ENCODE measurements at places on chromosomes 16 and 17.

- no peak for DNase-seq
Measured at GRCh38 chr17:45103269-45103795, 29.0 kb downstream of the PLCD3 start.

GRCh38 chr17:10117581-10118001 lies 80.8 kb downstream of the GAS7 start:
- no peak for DNase-seq

DNA sequence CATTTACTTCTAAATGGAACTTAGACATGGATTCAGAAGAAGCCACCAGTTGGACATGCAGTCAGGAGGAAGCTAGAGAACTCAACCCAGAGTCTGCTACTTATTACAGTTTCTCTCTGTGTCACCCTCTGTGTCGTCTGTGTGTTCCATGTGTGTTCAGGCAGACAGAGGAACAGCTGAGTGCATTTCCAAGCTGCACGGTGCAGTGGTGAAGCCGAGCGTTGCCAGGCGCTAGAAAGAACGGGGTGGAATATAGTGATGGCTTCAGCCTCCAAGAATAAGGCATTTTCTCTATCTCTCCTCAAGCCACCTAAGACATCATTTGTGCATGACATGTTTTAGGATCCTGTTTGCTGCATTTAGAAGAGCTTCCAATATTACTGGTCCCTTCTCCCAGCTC lies 101.1 kb upstream of the CCL2 start:
- DNase-seq: no peak

- DNase-seq: no peak
Measured at GRCh38 chr16:2894231-2894630, 11.2 kb downstream of the FLYWCH2 start.

- no peak for DNase-seq
Measured at GRCh38 chr17:27751166-27751565, 49.2 kb downstream of the NOS2 start.

- no peak for DNase-seq
Measured at GRCh38 chr17:79668344-79669250, 57.7 kb upstream of the RBFOX3 start.

DNA sequence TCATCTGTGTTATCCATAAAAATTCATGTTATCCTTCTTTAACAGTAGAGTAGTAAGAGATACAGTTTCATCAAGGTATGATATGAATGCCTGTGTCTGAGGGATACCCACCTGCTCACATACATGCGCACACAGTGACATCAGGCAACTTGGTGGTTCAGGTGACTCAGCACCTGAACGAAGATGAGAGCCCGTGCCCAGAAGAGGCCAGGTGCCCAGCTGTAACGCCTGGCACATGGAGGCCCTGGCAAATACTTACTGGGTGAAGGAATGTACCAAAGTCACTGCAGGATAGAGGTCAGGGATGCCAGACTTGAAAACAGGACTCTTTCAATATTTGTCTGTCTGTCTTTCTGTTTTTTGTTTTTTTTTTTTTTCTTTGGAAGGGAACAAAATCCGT lies 72.6 kb upstream of the LGALS9 start:
- DNase-seq: no peak

DNA sequence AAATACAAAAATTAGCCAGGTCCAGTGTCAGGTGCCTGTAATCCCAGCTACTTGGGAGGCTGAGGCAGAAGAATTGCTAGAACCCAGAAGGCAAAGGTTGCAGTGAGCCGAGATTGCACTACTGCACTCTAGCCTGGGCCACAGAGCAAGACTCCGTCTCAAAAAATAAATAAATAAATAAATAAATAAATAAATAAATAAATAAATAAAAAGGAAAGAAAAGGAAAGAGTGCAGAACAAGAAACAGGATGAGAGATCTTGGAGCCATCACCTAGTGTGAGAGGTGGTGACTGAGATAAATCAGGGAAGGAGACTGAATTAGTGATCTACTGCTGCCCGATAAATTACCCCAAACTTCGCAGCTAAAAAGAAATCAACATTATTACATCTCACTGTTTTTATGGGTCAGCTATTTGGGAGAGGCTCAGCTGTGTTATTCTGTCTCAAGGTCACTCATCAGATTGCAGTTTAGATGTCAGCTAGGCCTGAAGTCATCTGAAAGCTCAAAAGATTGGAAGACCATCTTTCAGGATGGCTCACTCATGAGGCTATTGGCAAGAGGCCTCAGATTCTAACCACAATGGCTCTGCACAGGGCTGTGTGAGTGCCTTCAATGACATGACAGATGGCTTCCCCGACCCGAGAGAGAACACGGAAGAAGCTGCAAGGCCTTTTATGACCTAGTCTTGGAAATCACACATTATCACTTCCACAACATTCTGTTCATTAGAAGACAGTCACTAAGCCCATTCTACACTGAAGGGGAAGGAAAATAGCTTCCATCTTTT lies 66.4 kb downstream of the CMC2 start:
- DNase-seq: no peak

GRCh38 chr16:23466162-23466885 lies 13.3 kb upstream of the COG7 start:
- DNase-seq: peak; percentile 15

GRCh38 chr16:47523342-47524006 lies 62.3 kb downstream of the PHKB start:
- no peak for DNase-seq

DNA sequence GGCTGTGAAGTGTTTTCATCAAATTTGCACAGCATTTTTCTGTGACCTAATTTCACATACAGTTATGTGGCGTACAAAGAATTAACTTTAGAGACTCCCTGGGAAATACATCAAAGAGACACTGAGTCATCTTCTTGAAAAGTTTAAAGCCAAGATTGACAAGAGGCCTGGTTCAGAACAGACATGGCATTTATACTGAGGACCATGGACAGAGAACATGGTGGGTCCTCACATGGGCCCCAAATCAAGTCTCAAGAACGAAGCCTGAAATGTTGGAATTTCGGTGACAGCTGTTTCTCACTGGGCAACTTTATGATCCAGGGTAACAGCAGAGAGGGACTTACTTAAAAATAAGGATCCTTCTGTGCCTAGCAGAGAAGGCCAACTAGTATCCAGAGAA lies 311.5 kb upstream of the KCNJ16 start:
- DNase-seq: no peak

DNA sequence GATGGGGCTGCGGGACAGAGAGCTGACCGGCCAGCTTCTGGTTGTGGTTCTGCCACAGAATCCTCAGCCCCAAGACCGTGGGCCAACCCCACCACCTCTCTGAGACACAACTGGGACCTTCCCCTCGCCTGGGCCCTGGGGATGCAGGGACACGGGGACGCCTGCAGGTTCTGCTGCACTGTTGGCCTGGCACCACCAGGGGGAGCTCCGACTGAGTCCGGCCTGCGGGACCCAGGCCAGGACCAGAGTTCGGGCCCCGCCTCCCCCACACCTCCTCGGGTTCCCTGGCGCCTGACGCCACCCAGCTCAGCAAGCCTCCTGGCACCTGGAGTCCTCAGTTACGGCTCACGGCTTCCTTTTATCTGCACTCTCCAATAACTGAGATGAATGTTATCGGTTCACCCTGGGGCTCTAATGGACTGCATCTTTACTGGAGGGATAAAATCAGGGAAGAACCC lies 27.3 kb downstream of the TBC1D16 start:
- no peak for DNase-seq

DNA sequence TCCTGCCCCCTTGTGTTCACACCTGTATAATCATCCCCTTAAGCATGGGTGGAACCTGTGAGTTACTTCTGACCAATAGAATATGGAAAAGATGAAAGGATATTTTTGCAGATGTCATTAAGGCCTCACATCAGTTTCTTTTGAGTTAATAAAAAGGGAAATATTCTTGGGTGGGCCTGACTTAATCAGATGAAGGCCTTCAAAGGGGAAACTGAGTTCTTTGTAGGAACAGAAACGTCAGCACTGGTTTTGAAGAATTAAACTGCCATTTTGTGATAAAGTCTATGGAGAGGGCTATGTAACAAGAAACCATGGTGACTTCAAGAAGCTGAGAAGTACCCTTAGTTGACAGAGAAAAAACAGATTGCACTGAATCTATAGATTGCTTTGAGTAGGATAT lies 168.7 kb upstream of the CNTNAP4 start:
- no peak for DNase-seq

DNA sequence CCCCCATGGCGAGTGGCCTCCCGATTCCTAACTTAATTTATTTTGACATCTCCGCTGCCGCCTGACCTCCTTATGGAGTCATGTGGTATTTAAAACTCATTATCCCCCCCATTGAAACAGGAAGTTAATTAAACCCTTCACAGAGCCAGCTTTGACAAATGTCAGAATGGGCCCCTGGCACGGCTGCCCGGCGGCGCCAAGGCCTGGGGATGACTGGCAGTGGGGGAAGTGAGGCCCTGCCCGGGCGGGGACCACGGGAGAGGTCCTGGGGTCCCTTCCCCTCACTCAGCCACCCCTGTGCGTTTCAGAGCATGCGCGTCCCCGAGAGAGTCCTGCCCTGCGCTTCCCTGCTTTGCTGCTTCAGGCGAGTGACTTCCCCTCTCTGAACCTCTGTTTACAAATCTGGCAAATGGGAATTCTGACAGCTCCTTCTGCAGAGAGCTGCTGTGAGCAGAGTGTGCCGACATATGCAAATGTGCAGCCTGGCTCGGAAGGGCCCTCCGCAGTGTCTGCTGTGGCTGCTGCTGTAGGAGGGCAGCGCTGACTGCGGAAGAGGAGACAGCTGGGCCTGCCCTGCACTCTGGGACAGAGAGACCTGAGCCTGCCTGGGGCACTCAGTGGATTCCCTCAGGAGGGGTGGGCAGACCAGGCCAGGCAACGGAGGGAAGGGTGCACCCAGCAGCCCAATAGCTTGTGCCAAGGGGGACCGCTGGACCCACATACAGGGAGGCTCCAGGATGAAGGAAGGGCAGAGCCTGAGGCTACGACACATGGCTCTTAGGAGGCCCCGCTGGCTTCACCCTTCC lies 4.4 kb upstream of the ZFPM1 start:
- no peak for DNase-seq

- DNase-seq: peak; percentile 52
Measured at GRCh38 chr17:40485851-40486521, 15.4 kb downstream of the TNS4 start.

GRCh38 chr16:52123061-52123839 lies 423.7 kb downstream of the TOX3 start:
- no peak for DNase-seq

DNA sequence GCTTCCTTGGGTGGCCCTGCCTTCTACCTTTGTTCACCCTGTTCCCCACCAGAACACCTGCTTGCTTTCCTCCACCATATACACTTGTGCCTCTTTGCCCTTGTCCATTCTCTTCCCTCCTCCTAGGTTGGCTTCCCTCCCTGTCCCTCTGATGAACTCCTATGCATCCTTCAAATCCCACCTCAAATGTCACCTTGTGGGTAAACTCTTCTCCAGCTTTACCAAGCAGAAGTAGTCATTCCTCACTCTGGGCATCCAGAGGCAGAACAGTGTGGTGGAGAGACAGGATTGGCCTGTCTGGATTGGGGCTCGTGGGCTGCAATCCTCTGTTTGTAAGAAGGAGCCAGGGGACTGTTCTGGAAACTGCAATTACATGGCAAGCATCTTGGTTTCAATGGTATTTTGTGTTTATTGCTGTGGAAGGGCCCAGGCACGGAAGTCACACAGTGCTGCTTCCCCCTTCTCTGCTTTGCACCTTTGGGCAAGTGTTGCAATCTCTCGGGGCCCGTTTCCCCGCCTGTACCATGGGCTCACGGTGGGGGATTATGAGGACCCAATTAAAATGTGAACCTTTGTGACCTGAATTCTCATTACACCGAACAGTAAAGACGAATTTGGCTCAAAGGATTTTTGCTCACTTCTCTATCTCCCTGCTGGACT lies 21.9 kb upstream of the NXPH3 start:
- DNase-seq: no peak

DNA sequence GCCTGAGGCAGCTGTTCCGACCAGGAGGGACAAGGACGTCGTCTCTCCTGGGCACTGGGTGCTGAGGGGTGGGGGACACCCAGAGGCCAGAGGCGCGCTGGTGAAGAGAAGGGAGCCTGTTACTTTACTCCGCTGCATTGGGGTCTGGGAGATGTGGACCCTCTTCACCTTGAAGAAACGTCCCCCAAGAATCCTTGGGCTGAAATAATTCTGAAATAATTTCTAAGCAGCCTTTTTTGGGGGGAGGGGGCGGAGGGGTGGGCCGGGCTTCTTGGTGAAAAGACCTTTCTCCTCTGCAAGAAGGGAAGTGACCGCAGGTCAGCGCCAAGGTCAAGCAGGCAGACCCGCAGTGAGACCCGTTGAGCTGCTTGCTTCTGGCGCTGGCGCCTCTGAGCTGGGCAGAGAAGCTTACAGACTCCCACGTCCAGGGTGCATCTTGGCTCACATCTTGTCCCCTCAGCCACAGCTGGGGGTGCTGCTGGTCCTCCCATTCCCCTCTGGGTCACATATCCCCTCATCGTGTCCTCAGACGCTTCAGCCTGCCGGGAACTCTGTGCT lies 1.1 kb downstream of the SYT17 start:
- no peak for DNase-seq

DNA sequence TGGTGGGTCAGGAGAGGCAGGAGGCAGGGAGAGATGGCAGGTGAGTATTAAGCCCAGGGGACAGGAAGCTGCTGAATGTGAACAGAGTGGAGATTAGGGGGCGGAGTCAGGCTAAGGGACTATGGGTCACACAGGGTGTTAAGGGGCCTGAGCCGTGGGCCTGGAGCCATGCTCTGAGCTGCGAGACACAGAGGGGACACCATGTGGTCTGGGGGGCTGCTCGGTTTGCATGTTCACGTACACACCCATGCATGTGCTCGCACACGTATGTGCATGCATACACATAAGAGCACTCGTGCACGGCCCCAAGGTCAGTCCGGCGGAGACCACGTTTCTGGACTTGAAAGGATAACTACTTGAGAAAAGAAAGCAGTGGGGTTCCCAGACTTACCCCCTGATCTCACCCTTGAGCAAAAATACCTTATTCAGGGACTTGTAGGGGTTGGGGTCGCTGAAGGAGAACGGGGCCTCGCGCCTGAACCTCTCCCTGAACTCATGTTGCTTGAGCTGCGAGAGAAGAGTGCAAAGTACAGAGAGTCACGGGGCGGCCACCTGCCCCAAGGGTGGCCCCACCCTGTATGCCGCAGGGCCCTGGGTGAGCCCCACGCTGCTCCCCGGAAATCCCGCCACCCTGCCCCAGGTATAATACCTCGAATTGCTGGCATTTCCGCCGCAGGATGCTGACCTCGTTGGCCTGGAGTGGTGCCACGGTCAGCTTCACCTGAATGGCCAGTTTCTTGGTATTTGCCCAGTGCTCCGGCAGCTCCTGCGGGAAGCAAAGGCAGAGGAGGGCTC lies 50.8 kb downstream of the DNAH17 start:
- DNase-seq: no peak

- DNase-seq: no peak
Measured at GRCh38 chr16:74573622-74574021, 33.3 kb downstream of the GLG1 start.

GRCh38 chr17:35314415-35315216 lies 58.8 kb downstream of the SLFN11 start:
- no peak for DNase-seq

DNA sequence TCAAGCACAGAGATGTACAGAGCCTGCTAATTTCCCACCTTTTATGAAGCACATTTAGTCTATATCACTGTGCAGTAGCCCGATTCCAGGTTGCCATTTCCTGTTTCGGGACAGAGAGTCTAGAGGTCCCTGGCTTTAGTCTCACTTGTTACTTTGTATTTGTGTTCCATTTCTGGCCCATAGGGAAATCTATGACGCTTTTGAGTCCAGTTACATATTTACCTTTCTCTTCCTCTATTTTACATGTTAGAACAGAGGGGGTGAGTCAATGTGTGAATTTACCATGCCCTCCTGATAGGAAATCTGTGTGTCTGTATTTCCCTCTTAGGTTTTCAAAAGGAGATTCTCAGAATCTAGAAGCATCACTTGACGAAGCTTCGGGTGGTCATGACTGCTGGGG lies 227.1 kb upstream of the ZFHX3 start:
- DNase-seq: no peak

- DNase-seq: no peak
Measured at GRCh38 chr17:67559381-67559966, 158.3 kb upstream of the NOL11 start.

All from GOT3 (cell line).